ENCODE measurements at places on chromosomes 4 and X.

DNA sequence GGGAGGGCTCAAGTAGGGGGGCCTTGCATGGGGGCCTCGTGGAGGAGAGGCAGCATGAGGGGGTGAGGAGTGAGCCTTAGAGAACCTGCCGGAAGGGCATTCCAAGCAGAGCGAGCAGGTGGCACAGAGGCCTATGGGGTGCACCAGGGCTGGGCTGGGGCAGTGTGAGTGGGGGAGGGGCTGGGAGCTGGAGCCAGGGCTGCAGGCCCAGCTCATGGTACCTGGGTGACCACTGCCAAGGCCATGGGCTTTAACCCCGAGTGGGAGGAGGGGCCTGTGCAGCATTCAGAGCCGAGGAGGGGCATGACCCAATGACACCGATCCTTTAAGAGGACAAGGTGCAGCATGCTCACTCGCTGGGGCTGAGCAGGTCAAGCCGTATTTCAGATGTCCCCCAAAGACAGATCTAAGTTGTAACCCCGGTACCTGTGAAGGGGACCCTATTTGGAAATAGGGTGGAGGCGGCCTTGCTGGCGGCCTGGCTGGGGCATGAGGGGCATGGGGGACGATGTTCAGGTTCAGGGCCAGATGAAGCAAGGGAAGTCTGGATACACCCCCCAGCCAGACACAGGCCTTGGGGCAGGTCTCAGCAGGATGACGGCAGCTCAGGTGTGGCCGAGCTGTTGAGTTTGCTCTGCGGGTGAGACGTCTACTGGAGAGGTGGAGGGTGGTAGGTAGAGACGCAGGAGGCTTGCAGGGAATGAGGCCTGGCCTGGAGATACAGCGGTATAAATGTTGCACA lies 137.0 kb downstream of the CPZ start:
- peak; percentile 10 for DNase-seq

- no peak for DNase-seq
Measured at GRCh38 chrX:46015653-46016052, 529.6 kb downstream of the ZNF674 start.

- no peak for DNase-seq
Measured at GRCh38 chr4:141058591-141059512, 74.4 kb downstream of the RNF150 start.

DNA sequence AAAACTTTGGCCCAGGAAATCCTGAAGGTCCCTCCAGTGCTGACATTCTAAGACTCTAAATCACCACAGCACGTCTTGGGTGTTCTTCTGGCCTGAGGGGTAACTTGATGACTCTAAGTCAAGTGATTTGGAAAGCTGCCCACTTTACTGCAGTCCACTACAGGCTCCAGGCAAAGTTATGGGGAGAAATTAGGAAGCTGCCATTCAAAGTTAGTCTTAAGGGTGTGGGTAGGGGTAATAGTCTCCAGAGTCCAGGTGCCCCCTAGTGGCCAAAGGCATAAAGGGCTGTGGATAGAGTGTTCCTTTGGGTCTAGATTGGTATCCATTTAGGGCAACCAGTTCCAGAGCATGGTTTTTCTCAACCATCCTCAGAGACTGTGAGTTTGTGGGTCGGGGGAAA lies 38.7 kb upstream of the SLC16A2 start:
- peak; percentile 44 for DNase-seq

DNA sequence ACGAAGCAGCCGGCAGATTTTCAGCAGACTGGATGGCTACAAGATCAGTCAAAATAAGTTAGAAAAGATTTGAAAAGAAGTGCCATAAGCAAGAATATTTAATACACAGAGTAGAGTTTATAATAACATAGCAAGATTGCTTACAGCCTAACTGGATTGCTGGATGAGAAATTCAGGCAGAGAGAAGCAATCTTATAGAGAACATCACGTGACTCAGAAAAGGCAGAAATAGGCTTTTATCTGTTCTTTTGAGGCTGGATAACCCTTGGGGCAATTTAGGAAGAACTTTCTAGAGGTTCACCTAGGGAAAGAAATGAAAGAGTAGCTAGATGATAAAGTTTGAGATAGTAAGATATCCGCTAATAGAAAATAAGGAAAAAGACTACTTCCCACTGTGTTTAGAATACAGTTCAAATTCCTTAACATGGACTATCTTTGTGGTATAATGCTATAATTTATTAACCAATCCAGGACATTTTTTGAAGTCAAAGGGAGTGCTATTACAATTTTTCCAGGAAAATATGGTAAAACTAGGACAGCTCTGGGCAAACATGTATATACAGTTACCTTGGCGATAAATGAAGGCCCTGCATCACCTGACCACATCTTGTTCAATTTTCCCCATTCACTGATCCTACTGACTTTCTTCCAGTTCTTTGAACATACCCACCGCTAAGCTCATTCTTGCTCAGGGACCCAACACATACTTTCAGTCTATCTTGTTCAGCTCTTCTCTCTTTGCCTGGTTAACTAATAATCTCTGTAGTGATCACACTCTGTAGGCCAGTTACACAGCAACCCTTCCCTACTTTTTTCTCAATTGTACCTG lies 12.7 kb upstream of the SPCS3 start:
- no peak for DNase-seq

DNA sequence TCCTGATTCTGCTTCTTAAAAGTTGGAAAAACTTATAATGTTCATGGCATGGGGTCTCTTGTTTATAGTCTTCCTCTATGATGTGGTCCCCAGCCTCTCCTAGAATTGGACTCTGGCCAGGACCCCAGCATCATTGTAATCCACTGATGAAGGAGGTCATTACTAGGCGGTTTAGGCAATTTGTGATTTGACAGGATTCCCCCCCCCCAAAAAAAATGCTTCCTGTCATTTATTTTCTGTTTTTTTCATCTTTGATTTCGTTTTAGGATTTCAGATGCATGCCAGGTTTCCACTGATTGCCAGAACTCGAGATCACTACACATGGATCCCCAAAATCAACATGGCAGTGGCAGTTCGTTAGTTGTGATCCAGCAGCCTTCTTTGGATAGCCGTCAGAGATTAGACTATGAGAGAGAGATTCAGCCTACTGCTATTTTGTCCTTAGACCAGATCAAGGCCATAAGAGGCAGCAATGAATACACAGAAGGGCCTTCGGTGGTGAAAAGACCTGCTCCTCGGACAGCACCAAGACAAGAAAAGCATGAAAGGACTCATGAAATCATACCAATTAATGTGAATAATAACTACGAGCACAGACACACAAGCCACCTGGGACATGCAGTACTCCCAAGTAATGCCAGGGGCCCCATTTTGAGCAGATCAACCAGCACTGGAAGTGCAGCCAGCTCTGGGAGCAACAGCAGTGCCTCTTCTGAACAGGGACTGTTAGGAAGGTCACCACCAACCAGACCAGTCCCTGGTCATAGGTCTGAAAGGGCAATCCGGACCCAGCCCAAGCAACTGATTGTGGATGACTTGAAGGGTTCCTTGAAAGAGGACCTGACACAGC lies 4.9 kb downstream of the SPRY1 start:
- peak; percentile 61 for DNase-seq

DNA sequence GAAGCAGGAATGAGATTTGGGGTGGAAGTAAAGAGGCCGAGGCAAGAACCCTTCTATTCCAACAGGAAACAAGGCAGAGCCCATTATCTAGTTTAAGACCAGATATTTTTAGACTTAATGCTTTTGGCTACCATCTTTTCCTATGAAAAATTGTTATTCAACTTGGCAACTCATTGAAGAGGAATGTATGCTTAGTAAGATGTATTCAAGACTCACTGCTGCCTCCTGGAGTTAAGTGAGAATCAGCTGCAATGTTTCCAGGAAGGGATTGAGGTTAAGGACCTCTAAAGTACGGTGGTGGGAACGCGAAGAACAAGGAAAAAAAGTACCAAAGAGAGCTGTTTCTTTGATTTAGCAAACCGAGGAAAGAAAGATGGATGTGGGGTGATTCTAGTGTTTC lies 89.1 kb downstream of the RAPGEF2 start:
- no peak for DNase-seq

DNA sequence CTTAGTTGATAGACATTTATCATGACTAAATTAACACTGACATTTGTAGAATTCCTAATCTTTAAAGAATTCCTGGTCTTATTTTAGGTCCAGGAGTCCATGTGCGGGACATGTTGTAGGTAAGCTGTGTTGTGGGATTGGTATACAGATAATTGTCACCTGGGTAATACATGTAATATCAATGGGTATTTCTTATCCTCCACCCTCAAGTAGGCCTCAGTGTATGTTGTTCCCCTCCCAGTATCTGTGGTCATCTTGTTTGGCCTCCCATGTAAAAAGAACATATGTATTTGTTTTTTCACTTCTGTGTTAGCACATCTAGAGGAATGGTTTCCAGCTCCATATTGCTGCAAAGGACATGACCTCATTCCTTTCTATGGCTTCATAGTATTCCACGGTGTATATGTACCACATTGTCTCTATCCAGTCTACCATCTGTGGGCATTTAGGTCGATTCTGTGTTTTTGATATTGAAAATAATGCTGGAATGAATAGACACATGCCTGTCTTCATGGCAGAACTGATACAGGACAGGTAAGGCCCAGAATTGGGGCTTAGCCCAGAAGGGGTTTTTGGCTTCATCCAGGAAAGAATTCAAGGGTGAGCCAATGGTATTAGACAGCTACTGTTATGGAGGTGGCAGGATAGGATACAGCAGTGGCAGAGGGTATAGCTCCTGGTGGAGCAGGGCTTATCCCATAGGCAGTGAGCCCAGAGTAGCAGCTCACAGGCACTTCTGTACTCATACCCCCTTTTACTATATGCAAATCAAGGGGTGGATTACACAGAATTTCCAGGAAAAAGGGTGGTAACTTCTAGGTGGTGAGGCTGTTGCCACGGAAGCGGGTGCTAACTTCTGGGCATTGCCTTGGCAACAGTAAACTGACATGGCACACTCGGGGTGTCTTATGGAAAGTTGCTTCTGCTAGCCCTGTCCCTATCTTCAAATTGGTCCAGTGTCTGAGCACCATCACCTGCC lies 66.1 kb upstream of the WDR1 start:
- DNase-seq: no peak

- DNase-seq: no peak
Measured at GRCh38 chrX:11609109-11609508, 56.6 kb downstream of the ARHGAP6 start.

DNA sequence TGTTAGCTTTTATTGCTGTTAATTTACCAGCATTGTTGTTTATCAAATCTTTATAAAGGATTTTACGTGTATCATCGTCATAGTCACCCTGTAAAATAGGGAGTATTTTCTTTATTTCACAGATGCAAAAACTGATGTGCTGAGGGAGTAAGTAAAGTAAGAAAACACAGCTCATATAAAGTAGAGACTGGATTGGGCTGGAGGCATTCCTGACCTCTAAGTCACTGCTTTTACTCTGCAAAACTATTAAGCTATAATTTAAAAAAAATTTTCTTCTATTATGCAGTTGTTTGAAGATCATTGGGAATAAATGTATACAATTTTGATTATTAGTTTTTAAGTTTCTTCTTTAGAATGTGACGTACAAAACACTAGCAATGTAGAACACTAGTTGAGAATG lies 45.9 kb downstream of the NUDT6 start:
- DNase-seq: no peak
